ENCODE measurements at places on chromosomes 3 and 15. TPM values are rescaled to one million over a fixed set of nuclear protein-coding genes. Genes with fewer than 3 reads are reported as not detected.

The CCDC191 gene
- polyA plus RNA-seq = 4.8 TPM

The ARNT2 gene
- polyA plus RNA-seq = 6.6 TPM

The CACNA1D gene
- polyA plus RNA-seq = 1.4 TPM

The ISLR gene
- 142 TPM for polyA plus RNA-seq

The PLA2G4F gene
- not detected for polyA plus RNA-seq

The SEMA6D gene
- 60.2 TPM for polyA plus RNA-seq

The RAF1 gene
- 105 TPM for polyA plus RNA-seq

The CYP1A2 gene
- 0.10 TPM for polyA plus RNA-seq

The LTF gene
- polyA plus RNA-seq = 3.0 TPM

The IGF2BP2 gene
- polyA plus RNA-seq = 38.3 TPM

The ZNF385D gene
- 26.2 TPM for polyA plus RNA-seq

The SPTBN5 gene
- 1.9 TPM for polyA plus RNA-seq

The ZNF80 gene
- not detected for polyA plus RNA-seq

The RHOV gene
- polyA plus RNA-seq = 0.34 TPM

The CSPG4 gene
- polyA plus RNA-seq = 108 TPM

The DLEC1 gene
- polyA plus RNA-seq = 0.59 TPM

The SLC25A26 gene
- polyA plus RNA-seq = 26.4 TPM

The IL20RB gene
- 1.3 TPM for polyA plus RNA-seq

The CASR gene
- polyA plus RNA-seq = not detected

The SLC9C1 gene
- 0.42 TPM for polyA plus RNA-seq

The TNFAIP8L3 gene
- polyA plus RNA-seq = 1.7 TPM

The AP3B2 gene
- polyA plus RNA-seq = 0.29 TPM

The TMCO5A gene
- not detected for polyA plus RNA-seq

Measured in forelimb muscle (tissue), 1 donor.